Activated T-cell treated with anti-CD3 and anti-CD28 coated beads, Interleukin-2, amount 50 U/mL, for 72 hours (primary cell): ENCODE measurements at places on chromosomes 16 and 17. TPM values are rescaled to one million over a fixed set of nuclear protein-coding genes. Genes with fewer than 3 reads are reported as not detected.
A peak's percentile ranks its signal among the peaks of the same experiment; 100 is the strongest.

DNA sequence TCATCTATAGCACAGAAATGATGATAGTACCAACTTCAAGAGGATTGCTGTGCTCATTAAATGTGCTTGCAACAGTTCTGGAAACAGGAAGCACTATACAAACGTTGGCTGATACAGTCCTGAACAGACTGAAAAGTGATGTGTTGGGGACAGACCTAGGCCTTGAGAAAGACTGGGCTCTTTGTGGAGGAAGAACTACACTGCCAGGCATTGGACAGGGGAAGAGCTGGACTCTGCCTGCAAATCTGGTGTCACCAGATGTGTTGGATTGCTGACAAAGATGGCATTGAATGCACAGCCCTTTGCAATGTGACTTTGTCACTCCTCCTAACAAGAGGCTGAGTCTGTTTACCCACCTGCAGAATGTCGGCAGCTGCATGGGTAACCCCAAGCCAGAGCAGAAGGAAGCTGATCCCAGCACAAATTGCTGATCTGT lies 12.4 kb upstream of the ST6GALNAC2 start:
- H3K4me3 ChIP-seq: no peak overlapping the region
- peaks cover 13% of the 10 kb centered on the region for H3K4me1 ChIP-seq
- H3K36me3 ChIP-seq: no peaks in the 10 kb centered on the region
- no peak overlapping the region for H3K27ac ChIP-seq

- H3K4me1 ChIP-seq: no peaks in the 10 kb centered on the region
- H3K27me3 ChIP-seq: no peaks in the 10 kb centered on the region
- no peak for DNase-seq
- no peak overlapping the region for H3K4me3 ChIP-seq
- no peaks in the 10 kb centered on the region for H3K36me3 ChIP-seq
These were observed 195.1 kb downstream of the CDRT15L2 start for GRCh38 chr17:20774472-20775135.

- no peak overlapping the region for H3K4me3 ChIP-seq
- peaks cover 2% of the 10 kb centered on the region for H3K36me3 ChIP-seq
- no peak overlapping the region for H3K27ac ChIP-seq
- peak; percentile 42 for DNase-seq
- no peaks in the 10 kb centered on the region for H3K4me1 ChIP-seq
- no peaks in the 10 kb centered on the region for H3K27me3 ChIP-seq
These were observed 115.1 kb downstream of the HIC1 start for GRCh38 chr17:2170023-2170422.

GRCh38 chr17:28518132-28518531 lies 12.0 kb downstream of the FOXN1 start:
- no peaks in the 10 kb centered on the region for H3K4me1 ChIP-seq
- H3K36me3 ChIP-seq: no peaks in the 10 kb centered on the region
- H3K27ac ChIP-seq: no peak overlapping the region
- no peaks in the 10 kb centered on the region for H3K27me3 ChIP-seq
- H3K4me3 ChIP-seq: no peak overlapping the region
- DNase-seq: no peak

DNA sequence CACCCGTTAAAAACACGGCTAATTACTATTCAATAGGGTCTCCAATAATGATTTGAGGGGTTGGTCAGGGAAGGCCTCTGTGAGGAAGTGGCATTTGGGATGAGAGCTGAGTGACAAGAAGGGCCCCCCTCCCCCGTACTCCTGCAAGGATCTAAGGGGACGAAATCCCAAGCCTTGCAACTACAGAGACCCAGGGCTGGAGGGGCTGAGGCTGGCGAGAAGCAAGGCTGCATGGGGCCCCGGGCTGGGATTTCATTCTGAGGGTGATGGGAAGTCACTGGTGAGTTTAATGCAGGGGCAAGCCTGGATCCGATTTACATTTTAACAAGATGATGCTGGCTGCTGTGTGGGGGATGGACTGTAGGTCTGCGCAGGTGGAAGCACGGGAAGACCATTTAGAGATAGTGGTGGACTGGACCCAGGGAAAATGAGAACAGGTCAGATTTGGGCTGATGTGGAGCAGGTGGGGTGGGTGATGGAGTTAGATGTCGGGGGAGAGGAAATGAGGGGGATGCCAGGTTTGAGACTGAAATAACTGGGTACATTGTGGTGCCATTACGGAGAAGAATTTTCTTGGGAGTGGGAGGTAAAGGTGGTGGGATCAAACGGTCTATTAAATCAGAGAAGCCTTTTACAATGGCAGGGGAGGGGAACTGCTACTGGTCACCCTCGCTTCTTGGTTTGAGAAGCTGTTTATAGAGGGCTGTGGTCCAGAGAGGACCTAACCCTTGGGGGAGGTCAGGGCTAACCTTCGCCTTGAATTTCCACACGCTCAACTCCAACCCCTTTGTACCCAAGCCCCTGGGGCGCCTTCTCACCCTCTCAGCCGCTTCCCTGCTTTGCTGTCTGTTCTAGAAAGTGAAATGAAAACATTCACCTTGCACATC lies 932 bp upstream of the MYBBP1A start:
- DNase-seq: no peak
- H3K27ac ChIP-seq: peak overlapping the region; percentile 95
- H3K4me3 ChIP-seq: peak overlapping the region; percentile 97
- peaks cover 45% of the 10 kb centered on the region for H3K4me1 ChIP-seq
- H3K36me3 ChIP-seq: peaks cover 1% of the 10 kb centered on the region

DNA sequence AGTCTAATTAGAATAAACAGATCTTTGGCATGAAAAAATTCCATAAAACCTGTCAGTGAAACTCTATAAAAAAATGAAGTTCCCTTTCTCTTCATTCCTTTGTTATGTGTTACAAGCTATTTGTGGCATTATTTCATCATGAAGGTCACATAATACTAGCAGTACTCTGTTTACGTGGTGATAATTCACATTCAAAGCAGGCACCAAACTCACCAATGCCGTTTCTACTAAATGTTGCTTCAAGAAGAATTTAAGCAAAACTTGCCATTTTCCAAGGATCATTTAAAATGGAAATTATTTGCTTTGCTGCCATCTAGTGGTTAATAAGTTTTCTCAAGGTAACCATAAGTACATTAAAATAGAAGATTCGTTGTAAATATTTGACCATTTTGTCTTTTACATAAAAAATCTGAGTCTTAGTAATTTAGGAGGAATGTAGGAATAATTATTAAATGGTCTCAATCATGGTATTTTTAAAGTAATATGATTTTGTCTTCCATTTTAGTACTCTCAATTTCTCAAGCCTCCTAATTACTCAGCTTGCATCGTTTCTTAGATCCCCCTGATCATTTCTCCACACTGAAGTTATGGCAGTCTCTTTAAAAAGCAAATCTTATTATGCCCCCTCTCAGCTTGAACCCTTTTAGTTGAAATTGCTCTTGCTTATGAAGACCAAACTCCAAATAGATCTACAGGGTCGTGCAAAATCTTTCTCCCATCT lies 80.8 kb downstream of the OMG start:
- no peak overlapping the region for H3K4me3 ChIP-seq
- H3K27ac ChIP-seq: no peak overlapping the region
- no peak for DNase-seq
- no peaks in the 10 kb centered on the region for H3K4me1 ChIP-seq
- H3K36me3 ChIP-seq: no peaks in the 10 kb centered on the region

DNA sequence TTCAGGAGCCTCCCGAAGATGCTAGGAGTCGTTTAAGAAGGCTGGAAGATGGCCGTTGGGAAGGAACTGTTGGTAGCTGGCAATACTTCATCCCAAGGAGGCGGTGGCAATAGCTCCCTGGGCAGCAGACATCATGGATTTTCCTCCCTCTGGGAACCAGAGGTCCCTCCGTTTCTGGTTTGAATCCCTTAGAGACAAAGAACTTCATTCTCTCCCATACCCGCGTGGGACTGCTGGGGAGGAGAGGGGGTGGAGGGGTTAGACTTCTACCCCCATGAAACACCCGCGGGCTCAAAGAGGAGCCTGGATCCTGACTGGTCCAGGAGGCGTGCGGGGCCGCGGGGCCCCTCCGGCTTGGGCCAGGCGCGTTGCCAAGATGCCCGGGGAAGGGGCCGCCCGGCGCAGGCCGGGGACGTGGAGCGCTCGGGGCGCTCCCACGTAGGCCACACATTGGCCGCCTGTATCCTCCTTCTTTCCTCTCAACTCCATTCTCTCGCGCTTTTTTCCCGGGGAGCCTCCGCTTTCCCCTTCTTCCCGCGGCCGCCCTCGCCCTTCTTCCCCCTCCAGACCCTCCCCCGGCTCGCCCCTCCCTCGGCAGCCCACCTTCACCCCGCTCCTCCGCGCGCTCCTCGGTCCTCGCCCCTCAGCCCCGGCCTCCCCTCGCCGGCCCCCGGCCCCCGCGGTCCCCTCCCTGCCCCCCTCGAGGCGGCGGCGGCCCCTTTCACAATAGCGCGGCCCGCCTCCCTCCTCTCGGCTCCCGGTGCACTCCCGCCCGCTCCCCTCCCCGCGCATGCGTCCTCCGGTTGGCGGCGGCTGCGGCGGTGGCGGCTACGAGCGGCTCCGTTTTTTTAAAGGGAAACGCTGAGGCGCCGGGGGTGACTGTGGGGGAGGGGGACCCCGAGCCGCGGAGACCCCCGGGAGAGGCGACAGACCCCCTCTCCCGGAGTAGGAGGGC lies at the start of gene MSL1:
MSL1 (plus strand) TSS at position 791 of the 955 bp plus-strand sequence. CDS start 642 bp downstream, outside the sequence.
- H3K4me3 ChIP-seq: peak within 1 kb of the TSS; percentile 89
- no peaks in the 10 kb centered on the region for H3K27me3 ChIP-seq
- H3K36me3 ChIP-seq: peaks cover 17% of the 10 kb centered on the region
- peak; percentile 91 for DNase-seq

- DNase-seq: no peak
- no peak overlapping the region for H3K27ac ChIP-seq
- no peaks in the 10 kb centered on the region for H3K27me3 ChIP-seq
- H3K4me1 ChIP-seq: peaks cover 31% of the 10 kb centered on the region
- H3K36me3 ChIP-seq: peaks cover 66% of the 10 kb centered on the region
- no peak overlapping the region for H3K4me3 ChIP-seq
These were observed 30.4 kb downstream of the ABCC1 start for GRCh38 chr16:15979801-15980200.

- no peaks in the 10 kb centered on the region for H3K27me3 ChIP-seq
- peaks cover 40% of the 10 kb centered on the region for H3K4me1 ChIP-seq
- no peak for DNase-seq
- no peak overlapping the region for H3K27ac ChIP-seq
- H3K4me3 ChIP-seq: no peak overlapping the region
These were observed 28.8 kb downstream of the ZFPM1 start for GRCh38 chr16:88481851-88482250.

- DNase-seq: no peak
- no peaks in the 10 kb centered on the region for H3K36me3 ChIP-seq
- H3K4me3 ChIP-seq: no peak overlapping the region
- no peak overlapping the region for H3K27ac ChIP-seq
- H3K27me3 ChIP-seq: peaks cover 8% of the 10 kb centered on the region
- peaks cover 25% of the 10 kb centered on the region for H3K4me1 ChIP-seq
These were observed 8.1 kb downstream of the SLC5A11 start for GRCh38 chr16:24853830-24854229.

DNA sequence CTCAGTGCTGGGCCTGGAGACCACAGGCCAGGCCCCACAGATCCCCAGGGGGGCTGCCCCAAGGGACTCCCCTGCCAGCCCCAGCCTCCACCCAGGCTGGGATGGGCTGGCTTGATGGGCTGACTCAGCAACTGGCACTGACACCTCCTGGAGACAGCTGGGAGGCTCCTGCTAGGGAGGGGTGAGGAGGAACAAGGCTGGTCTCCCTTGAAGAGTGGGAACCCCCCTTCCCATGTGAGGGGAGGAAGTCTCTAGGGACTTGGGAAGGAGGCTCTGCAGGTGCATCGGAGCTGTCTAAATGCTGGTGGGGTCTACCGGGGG lies 10.4 kb downstream of the NHERF1 start:
- no peaks in the 10 kb centered on the region for H3K36me3 ChIP-seq
- no peak for DNase-seq
- H3K27ac ChIP-seq: peak overlapping the region; percentile 91
- peak overlapping the region; percentile 83 for H3K4me3 ChIP-seq

GRCh38 chr17:8806926-8807550 lies 7.9 kb upstream of the MFSD6L start:
- no peaks in the 10 kb centered on the region for H3K27me3 ChIP-seq
- H3K4me1 ChIP-seq: peaks cover 7% of the 10 kb centered on the region
- no peak overlapping the region for H3K27ac ChIP-seq
- H3K36me3 ChIP-seq: peaks cover 3% of the 10 kb centered on the region
- DNase-seq: no peak
- H3K4me3 ChIP-seq: no peak overlapping the region

DNA sequence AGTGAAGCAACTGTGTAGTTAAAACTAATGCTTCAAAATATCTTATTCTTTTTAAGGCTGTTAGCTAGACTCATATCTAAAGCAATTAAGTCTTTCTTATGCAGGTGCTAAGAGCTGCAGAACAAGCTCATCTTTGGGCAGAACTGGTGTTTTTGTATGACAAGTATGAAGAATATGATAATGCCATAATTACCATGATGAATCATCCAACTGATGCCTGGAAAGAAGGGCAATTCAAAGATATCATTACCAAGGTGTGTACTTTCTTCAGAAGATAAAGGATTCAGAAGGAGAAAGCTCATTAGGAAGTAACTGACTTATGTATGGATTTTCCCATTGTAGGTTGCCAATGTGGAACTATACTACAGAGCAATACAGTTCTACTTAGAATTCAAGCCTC lies 23.9 kb downstream of the PTRH2 start:
- no peak for DNase-seq
- no peak overlapping the region for H3K4me3 ChIP-seq
- H3K27ac ChIP-seq: peak overlapping the region; percentile 16
- H3K36me3 ChIP-seq: peaks cover 48% of the 10 kb centered on the region
- H3K4me1 ChIP-seq: peaks cover 7% of the 10 kb centered on the region

DNA sequence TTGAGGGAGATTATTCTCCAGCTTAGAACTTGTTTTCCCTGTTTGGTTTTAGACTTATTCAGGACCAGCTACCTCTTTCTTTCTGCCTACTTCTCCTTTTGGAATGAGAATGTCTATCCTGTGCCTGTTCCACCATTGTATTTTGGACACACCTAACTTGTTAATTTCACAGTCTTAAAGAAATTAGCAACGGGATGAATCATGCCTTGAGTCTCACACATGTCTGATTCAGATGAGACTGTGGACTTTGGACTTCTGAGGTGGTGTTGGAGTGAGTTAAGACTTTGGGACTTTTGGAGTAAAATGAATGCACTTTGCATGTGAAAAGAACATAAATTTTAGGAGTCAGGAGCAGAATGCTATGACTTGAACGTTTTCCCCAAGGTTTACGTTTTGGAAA lies 581.4 kb downstream of the CDH11 start:
- H3K4me1 ChIP-seq: no peaks in the 10 kb centered on the region
- no peak overlapping the region for H3K27ac ChIP-seq
- H3K27me3 ChIP-seq: no peaks in the 10 kb centered on the region
- H3K36me3 ChIP-seq: peaks cover 5% of the 10 kb centered on the region
- no peak overlapping the region for H3K4me3 ChIP-seq

- H3K4me3 ChIP-seq: no peak overlapping the region
- H3K27me3 ChIP-seq: no peaks in the 10 kb centered on the region
- H3K4me1 ChIP-seq: no peaks in the 10 kb centered on the region
- no peak for DNase-seq
These were observed 216.6 kb upstream of the CPHXL start for GRCh38 chr16:75942936-75943335.

NUPR1 gene
- total RNA-seq: not detected

KRTAP4-8 gene
- total RNA-seq: not detected

MYH8 gene
- not detected for total RNA-seq

ZFP90 gene
- 47.1 TPM for total RNA-seq

CIITA gene
- total RNA-seq: 3.1 TPM

BFAR gene
- 79.7 TPM for total RNA-seq

PRR35 gene
- total RNA-seq: not detected

CA7 gene
- total RNA-seq: not detected
